ENCODE measurements at places on chromosomes 6 and 20.

GRCh38 chr20:43746344-43747137, 19.7 kb upstream of the GTSF1L start:
- DNase-seq: no peak

- DNase-seq: no peak
Observed at GRCh38 chr6:83849610-83850009, 3.5 kb upstream of the RIPPLY2 start.

DNA sequence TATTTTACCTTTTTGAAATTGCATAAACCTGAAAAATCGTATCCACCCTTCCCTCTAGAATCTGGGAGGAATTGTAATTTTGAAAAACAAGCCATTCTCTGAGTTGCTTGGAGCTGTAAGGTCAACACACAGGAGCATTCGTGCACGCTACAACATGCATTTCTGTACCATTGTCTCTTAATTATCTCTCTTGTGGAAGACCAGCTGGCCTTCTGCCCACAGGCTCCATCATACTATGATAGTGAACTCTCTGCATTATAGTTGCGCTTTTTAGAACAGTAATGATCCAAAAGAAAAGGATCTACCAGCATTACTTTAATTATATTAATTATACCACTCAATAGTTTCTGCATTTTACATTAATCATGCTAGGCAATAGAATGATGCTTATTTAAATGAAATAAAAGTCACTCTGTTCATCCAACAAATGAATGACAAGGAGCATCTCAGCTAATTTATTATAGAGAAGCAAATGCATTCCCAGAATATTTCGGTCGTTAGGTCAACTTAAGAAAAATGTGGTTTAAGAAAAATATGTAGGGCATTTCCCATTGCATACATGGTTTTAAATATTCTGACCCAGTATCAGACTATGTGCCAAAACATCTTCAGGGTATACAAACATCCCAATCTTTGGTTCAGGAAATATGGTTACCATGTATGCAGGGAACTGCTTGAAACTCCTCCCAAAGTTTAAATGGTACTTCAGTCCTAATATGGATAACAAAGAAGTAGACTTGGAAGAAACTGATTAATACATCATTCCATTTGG, 263.5 kb downstream of the TFAP2A start:
- DNase-seq: no peak

GRCh38 chr6:21664314-21665109, 71.0 kb downstream of the SOX4 start:
- no peak for DNase-seq

DNA sequence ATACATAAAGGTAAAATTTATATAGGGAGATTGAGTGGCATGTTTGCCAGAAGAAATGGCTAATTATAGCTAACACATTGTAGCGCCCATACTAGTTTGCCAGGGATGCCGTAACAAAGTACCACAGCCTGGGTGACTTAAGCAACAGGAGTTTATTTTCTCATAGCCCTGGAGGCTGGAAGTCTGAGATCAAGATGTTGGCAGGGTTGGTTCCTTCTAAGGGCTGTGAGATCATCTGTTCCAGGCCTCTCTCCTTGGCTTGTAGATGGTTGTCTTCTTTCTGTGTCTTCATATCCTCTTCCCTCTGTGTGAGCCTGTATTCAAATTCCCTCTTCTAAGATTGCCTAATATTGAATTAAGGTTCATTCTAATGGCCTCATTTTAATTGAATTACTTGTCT, 417.5 kb upstream of the OPRM1 start:
- DNase-seq: no peak

DNA sequence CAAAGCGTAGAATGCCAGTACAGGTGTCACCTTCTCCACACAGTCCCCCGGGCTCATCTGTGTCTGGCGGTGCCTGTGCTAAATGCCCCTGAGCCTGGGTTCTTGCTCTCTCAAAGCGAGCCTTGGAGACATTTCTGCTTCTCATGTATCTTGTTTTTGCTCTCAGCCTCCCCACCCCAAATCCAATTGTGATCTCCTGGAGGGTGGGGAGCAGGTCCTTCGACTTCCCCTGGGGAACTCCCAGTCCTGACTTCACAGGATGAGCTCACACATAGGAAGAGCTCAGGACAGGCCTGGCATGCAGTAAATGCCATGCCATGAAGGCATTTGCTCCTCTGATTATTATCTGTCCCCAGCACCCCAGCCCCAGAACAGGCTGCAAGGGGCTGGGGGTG, 58.1 kb downstream of the NOL4L start:
- DNase-seq: no peak

- DNase-seq: no peak
Observed at GRCh38 chr6:150713487-150713886, 113.8 kb downstream of the PLEKHG1 start.

DNA sequence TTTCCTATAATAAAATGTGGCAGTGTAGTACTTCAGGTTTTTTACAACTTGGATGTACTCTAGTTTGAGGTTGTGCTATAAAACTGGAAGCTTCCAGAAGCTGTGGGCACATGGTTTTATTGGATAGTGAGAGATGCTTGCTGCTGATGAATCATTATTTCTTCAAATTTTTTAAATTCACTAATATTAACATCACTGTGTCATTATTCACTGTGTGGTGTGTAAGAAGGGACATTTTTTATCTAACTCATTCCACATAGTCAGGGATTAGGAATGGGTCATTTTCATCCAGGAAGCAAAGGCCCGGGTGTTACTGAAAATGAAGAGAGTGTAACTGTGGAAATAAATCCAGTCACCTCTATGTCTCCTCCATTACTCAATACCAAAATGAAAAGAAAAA, 421.0 kb downstream of the TENT5A start:
- DNase-seq: no peak

DNA sequence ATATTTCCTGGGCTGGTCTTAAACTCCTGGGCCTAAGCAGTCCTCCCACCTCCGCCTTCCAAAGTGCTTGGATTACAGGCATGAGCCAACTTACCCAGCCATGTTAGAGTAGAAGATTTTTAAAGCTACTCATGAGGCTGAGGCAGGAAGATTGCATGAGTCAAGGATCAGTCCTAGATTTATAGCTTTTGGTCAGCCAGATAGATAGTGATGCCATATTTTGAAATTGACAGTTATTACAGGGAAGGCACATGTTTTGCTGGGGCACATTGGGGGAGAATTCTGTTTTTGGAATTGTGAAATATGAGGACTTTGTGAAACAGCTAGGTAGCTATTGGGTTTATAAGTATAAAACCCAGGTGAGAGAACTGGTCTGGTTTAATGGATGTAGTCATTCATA, 40.9 kb downstream of the DOP1A start:
- DNase-seq: no peak
